ENCODE measurements at places on chromosomes 6 and 20. TPM values are rescaled to one million over a fixed set of nuclear protein-coding genes. Genes with fewer than 3 reads are reported as not detected.

Gene FAM120B
- total RNA-seq: 11.1 TPM

Gene ABHD16B
- total RNA-seq: not detected

Gene SLC52A3
- total RNA-seq: not detected

Gene SEL1L2
- not detected for total RNA-seq

Gene PRL
- total RNA-seq: not detected

Gene KHDC1L
- not detected for total RNA-seq

Gene ADGRF5
- total RNA-seq: 4.9 TPM

GRCh38 chr6:44626616-44627015 is 239.1 kb downstream of the CDC5L start:
- H3K4me3 ChIP-seq: no peak overlapping the region
- no peaks in the 10 kb centered on the region for H3K4me1 ChIP-seq
- no peaks in the 10 kb centered on the region for H3K27me3 ChIP-seq
- H3K27ac ChIP-seq: no peak overlapping the region
- DNase-seq: no peak

- no peaks in the 10 kb centered on the region for H3K36me3 ChIP-seq
- no peak for DNase-seq
- no peak overlapping the region for H3K4me3 ChIP-seq
- peaks cover 5% of the 10 kb centered on the region for H3K27me3 ChIP-seq
- no peak overlapping the region for H3K27ac ChIP-seq
Measured at GRCh38 chr6:32759669-32760068, 3.7 kb downstream of the HLA-DQB2 start.

DNA sequence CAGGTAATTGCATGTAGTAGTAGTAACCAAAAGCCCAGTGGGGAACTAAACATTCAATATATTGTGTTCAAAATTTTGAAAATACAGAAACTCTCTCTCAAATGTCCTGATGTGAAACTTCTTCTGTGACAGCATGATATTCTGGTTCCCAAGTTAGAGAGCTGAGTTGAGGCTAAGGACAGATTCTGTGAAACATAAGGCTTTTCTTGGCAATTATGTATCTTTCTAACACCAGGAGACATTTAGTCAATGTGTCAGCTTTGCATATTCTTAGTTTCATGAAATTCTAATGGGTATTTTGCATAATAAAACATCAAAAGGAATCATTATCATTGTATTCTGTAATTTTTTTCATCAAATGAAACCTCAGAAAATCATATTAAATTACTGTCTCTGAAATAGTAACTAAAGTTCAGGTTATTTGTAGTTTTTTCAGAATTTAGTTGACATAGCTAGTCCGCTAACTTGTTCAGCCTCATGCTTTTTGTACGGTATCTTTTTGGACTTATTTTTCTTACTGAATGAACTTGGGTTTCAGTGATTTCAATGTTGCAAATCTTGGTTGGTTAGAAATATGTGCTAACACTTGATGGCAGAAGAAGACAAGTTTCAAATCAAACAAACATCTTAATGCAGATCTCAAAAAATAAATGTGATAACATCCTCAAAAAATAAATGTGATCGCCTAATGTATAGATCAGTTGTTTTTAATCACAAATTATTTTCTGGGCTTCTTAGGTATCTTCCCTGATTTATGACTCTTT is 70.4 kb downstream of the AKAP7 start:
- H3K36me3 ChIP-seq: no peaks in the 10 kb centered on the region
- DNase-seq: no peak
- H3K27ac ChIP-seq: no peak overlapping the region
- H3K4me1 ChIP-seq: no peaks in the 10 kb centered on the region
- no peak overlapping the region for H3K4me3 ChIP-seq
- H3K27me3 ChIP-seq: no peaks in the 10 kb centered on the region

- H3K27me3 ChIP-seq: no peaks in the 10 kb centered on the region
- no peaks in the 10 kb centered on the region for H3K4me1 ChIP-seq
- no peak for DNase-seq
- no peak overlapping the region for H3K27ac ChIP-seq
- no peaks in the 10 kb centered on the region for H3K36me3 ChIP-seq
Measured at GRCh38 chr20:50813801-50814200, 18.9 kb downstream of the BCAS4 start.

DNA sequence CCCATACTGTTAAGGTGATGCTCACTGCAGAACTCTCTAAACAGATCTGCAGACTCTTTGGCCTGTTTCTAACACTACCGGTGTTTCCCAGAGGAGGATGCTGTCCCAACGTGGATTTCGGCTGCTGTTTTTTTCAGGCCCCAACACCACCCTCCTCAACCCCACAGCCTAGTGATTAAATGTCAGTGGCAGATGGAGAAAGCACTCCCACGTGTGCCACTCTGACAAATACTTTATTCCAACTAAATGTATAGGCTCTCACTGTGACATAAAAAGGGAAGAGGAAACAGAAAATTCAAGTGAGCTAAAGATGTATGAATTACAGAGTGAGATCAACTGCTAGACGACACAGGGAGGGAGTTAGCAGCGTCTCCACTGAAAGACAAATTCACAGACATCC is 3.6 kb downstream of the TBC1D20 start:
- no peaks in the 10 kb centered on the region for H3K36me3 ChIP-seq
- H3K4me1 ChIP-seq: peaks cover 4% of the 10 kb centered on the region
- H3K27me3 ChIP-seq: no peaks in the 10 kb centered on the region
- H3K27ac ChIP-seq: no peak overlapping the region

DNA sequence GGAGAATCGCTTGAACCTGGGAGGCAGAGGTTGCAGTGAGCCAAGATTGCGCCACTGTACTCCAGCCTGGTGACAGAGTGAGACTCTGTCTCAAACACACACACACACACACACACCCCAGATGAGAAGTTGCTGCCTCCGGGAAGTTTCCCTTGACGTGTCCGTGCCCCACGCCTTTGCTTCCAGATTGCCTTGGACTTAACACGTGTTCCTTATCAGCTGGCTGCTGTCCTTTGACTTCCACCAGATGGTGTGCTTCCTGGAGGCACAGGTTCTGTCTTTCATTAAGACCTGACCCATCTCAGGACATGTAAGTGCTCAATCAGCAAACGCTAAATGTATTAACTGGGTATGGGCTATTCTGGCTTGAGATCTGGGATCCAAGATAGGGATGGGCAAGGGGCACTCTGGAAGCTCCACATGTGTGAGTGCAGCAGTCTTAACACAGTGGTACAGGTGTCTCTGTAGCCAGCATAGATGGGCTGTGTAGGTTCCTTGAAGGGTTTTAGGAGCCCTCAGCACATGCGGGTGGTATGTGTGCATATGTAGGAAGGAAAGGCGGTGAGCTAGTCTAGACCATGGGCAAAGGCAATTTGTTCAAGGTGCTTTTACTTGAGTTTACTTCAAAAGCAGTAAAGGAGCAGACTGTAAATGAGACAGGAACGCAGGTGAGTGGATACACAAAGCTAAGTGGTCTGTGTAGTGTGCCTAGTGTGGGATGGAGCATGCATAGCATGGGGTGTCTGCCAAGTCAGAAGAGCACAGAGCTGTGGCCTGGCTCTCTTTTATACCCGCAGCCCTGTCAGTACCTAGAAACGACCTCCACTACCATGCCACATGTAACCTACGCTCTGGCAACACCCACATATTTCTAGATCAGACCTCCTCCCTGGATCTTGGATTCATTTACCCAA is 11.6 kb downstream of the PIGT start:
- peaks cover 28% of the 10 kb centered on the region for H3K36me3 ChIP-seq
- H3K27me3 ChIP-seq: no peaks in the 10 kb centered on the region
- H3K4me3 ChIP-seq: no peak overlapping the region
- no peaks in the 10 kb centered on the region for H3K4me1 ChIP-seq
- no peak for DNase-seq

GRCh38 chr20:59604741-59605600 is 631 bp downstream of the PHACTR3 start:
- no peak overlapping the region for H3K4me3 ChIP-seq
- no peak overlapping the region for H3K27ac ChIP-seq
- no peaks in the 10 kb centered on the region for H3K4me1 ChIP-seq
- no peaks in the 10 kb centered on the region for H3K36me3 ChIP-seq

DNA sequence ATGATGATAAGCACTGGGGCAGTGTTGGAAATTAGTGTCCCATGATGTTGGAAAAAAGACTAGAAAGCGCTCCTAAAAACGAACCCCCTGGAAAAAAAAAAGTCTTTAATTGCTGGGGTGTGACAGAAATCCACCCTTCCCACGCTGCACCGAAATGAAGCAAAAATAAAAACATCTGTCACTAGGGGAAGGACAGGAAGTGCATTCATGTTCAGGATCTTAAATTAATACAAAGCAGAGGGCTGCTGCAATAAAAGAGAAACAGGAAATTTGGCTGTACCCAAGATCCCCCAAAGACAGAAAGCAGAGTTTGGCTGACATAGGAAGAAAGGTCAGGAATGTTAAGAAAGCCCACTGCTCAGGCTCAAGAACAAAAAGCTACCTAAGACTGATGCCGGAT is 333.9 kb downstream of the TBC1D32 start:
- H3K27ac ChIP-seq: no peak overlapping the region
- H3K4me3 ChIP-seq: no peak overlapping the region
- H3K36me3 ChIP-seq: no peaks in the 10 kb centered on the region
- DNase-seq: no peak
- H3K27me3 ChIP-seq: no peaks in the 10 kb centered on the region

DNA sequence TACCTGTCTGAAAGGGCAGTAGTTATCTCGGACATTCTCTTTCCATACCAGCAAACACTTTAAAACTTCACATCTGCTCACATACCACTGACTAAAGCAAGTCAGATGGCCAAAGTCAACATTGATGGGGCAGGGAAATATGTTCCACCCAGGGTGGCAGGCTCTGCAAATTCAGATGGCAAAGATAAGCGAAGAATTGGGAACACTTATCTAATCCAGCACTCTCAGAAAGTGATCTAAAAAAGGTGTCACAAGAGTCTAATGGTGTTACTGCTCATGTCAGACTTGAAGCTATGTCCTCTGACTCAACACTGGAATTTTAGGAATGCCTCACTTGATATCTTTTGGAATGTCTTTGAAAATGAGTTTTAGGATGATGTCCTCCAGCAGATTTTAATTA is 1086.2 kb downstream of the KIF16B start:
- DNase-seq: no peak
- no peak overlapping the region for H3K27ac ChIP-seq
- H3K36me3 ChIP-seq: no peaks in the 10 kb centered on the region
- no peaks in the 10 kb centered on the region for H3K4me1 ChIP-seq
- no peak overlapping the region for H3K4me3 ChIP-seq

GRCh38 chr6:12261502-12261901 is 28.7 kb upstream of the EDN1 start:
- H3K27me3 ChIP-seq: no peaks in the 10 kb centered on the region
- DNase-seq: no peak
- H3K4me3 ChIP-seq: no peak overlapping the region
- H3K27ac ChIP-seq: no peak overlapping the region
- no peaks in the 10 kb centered on the region for H3K4me1 ChIP-seq

- no peaks in the 10 kb centered on the region for H3K4me1 ChIP-seq
- H3K27me3 ChIP-seq: no peaks in the 10 kb centered on the region
- no peak for DNase-seq
Measured at GRCh38 chr20:33249456-33249855, 13.7 kb downstream of the BPIFA1 start.

DNA sequence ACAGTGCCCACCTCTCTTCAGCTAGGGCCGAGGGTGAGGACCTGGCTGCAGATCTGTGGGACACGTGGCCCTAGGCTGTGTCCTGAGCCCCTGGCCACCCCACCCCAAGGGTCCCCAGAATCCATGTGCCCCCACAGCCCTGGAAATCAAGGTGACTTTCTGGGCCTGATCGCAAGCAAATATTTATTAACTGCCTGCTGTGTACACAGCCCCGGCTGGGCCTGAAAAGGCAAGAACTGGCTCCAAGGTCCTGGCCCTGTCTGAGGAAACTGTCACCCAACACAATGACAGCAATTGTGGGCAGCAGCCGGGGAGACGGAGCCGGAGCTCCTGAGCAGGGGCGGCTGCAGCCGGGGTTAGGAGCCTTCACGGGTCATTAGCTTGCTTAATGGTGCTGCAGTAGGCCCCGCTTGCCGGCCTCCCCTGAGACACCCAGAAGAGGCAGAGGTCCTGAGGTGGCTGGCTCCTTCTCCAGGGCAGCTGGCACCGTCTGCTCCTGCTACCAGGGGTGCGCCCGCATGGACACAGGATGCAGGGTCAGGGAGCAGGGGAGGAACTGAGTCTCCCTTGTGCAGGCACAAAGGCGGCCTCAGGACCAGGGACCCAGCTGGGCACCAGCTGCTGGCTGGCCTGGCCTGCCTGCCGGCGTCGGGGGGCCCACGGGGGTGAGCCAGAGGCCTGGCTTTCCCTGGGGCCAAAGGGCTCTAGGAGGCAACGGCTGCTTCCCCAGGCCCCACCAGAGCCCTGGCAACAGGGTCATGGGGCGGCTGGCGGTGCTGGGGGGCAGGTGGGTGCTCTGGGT is 24.1 kb downstream of the NPEPL1 start:
- DNase-seq: peak; percentile 30
- H3K27me3 ChIP-seq: no peaks in the 10 kb centered on the region
- H3K36me3 ChIP-seq: no peaks in the 10 kb centered on the region
- no peak overlapping the region for H3K4me3 ChIP-seq
- H3K4me1 ChIP-seq: no peaks in the 10 kb centered on the region

DNA sequence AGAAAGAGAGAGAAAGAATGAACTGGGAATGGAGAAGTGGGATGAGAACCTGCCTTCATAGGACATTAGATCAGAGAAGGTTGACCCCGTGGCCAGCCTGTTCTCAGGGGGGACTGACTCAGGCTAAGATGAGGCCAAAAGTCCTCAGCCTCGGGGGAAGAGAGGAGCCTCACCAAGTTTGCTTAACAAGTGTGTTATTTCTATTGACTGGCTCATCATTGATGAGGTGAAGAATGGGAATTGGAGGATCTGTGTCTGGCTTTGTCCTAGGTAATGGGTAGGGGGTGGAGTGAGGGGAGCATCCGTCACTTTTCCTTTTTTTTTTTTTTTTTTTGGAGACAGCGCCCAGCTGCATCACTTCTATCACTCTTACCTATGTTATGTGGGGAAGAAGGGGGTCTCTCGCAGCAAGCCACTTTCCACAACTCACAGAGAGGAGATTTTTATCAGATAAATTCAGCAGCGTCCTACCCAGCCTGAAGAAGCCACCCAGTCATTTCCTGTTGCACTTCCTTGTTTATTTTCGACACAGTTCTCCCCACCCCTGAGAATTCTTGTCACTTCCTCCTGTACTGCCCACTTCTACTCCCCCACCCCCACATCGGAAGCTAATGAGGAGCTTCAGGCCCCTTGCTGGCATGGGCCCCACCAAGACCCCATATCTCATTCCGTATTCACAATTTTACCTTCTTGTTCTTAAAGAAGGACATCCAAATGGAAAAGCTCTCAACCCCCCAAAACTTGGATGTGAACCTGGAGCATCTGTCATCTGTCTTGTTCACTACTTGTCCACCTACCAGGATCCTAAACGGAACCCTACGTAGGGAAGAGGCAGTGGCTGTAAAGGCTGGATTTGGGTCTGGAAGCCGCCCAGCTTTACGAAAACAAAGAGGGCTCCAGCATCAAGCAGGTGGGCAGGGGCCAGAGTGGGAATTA is 2.8 kb upstream of the RNASET2 start:
- no peaks in the 10 kb centered on the region for H3K36me3 ChIP-seq
- no peaks in the 10 kb centered on the region for H3K27me3 ChIP-seq
- no peak overlapping the region for H3K4me3 ChIP-seq
- no peak for DNase-seq
- H3K4me1 ChIP-seq: peaks cover 9% of the 10 kb centered on the region
- peak overlapping the region; percentile 37 for H3K27ac ChIP-seq
